AG09319 (cell line): ENCODE measurements at places on chromosomes 2 and 18.

DNA sequence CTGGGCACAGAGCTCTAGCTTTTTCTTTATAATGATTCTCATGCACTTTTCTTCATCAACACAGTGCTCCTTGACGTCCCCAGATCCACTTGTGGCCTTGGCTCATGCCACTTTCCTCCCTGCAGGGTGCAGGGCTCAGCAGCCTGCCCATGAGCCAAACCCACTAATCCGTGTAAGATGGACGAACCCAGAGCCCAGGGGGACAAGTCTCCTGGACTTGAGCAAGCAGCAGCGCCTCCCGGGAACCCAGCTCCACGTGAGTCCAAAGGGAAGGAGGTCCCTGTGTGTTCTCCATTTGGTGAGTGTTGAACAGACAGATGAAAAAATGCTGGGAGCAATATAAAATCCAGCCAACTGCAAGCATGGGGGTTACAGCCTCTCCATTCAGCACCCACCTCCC is 470.6 kb upstream of the HS6ST1 start:
- no peak for DNase-seq

DNA sequence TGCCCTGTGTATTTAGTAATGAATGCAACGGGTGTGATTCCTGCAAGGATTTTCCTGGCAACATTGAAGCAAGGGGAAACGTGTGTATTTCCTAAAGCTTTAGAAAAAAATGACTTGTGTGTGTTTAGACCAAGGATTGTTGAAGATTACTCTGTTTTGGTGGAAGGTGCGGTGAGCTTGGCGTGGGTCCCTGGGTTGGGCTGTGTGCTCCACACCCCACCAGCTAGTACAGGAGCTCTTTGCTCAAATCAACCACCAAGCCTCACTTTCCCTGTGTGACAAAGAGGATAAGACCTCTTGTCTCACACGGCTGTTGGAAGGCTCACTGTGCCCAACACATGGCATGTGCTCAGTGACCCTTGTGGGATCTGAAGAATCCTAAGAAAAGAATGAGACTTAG is 21.4 kb upstream of the GREB1 start:
- no peak for DNase-seq

DNA sequence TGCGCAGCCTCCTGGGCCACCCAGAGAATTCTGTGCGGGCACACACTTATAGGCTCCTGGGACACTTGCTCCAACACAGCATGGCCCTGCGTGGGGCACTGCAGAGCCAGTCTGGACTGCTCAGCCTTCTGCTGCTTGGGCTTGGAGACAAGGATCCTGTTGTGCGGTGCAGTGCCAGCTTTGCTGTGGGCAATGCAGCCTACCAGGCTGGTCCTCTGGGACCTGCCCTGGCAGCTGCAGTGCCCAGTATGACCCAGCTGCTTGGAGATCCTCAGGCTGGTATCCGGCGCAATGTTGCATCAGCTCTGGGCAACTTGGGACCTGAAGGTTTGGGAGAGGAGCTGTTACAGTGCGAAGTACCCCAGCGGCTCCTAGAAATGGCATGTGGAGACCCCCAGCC is 11.8 kb upstream of the TTLL4 start:
- DNase-seq, result no peak

- DNase-seq, result no peak
Measured at GRCh38 chr18:33432857-33433256, 7.7 kb downstream of the CCDC178 start.

- no peak for DNase-seq
Measured at GRCh38 chr2:15363734-15364133, 197.4 kb downstream of the NBAS start.
